Foreskin melanocyte (primary cell): ENCODE measurements at places on chromosomes 13 and 19.

- DNase-seq, result peak; percentile 84
These were observed 1.2 kb downstream of the LRCH1 start for GRCh38 chr13:46553886-46554858.

DNA sequence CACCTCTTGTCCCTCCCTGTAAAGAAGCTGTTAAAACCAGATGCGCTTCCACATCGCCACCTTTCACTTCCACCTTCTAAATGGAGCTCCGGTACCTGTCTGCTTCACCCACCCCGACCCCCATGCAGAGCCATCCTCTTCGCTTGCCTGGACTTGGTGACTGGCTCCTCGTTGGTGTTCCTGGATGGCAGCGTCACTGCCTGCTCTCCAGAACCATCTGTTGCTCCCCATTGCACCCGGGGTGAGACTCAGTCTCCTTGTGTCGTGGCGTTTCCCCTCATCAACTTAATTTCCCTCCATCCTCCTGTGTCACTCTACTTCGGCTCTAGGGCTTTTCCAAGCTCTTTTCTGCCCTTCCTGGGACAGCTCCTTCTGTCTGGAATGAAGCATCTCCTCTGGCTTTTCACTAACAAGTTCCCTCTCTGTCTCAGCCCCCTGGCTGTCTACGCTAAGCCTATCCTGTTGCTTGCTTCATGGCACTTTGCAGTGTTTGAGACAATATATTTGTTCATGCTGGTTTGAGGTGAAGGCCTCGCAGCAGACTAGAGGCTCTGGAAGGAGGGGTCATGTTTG is 10.3 kb downstream of the CEBPG start:
- no peak for DNase-seq

DNA sequence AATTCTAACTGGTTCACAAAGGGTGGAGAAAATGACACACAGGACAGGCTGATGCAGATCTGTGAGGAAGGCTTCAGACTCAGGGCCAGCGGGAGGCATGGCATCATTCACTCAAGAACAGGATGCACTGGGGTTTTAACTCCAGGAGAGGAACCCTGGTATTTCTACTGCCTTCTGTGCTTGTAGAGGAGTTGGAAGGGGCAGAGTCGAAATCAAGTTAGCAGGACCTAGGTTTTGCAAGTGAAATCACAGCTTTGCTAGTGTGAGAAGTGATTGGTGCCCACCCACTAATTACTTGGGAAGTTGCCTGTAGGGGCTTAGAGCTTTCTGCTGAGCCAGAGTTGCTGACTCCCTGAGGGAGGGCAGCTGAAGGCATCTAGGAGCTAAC is 92.7 kb downstream of the AKAP11 start:
- DNase-seq, result no peak

GRCh38 chr13:46607768-46608564 is 55.0 kb downstream of the LRCH1 start:
- DNase-seq, result no peak

GRCh38 chr19:39212375-39212742 is 8.3 kb upstream of the SYCN start:
- DNase-seq, result no peak

- DNase-seq, result no peak
These were observed 11.3 kb downstream of the FBXO27 start for GRCh38 chr19:39021063-39021462.
